Activated CD4-positive, alpha-beta T cell treated with anti-CD3 and anti-CD28 coated beads for 36 hours (primary cell): ENCODE measurements at places on chromosomes 1 and 21.
A peak's percentile ranks its signal among the peaks of the same experiment; 100 is the strongest.

DNA sequence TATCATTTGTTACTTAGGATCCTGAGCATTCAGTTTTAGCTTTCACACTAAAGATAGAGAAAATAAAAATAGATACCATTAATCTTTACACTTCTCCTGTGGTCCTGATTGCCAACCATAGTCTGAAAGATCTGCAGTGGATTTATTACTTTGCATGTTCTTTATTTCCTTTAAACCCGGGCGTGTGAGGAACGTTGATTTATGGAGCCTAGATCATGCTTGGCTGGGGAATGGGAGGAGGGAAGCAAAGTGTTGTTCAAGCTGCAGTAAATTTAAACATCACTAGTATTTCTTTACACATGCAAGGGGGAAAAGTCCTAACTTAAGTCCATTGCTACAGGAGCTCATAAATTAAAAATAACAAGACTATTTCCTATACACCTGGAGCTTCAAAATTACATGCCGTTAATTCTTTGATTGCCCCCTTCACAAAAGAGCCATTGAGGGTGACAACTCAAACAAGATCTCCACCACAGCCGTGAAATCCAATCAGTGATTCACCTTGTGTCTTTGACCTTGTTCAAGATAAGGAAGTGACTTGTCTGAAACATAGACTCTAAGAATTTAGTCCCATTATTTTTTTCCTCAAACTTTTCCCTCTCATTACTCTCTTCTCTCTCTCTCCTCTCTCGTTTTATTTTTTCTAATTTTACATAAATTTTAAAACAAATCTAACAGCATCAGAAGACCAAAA, 282.7 kb downstream of the KIF26B start:
- DNase-seq = no peak

DNA sequence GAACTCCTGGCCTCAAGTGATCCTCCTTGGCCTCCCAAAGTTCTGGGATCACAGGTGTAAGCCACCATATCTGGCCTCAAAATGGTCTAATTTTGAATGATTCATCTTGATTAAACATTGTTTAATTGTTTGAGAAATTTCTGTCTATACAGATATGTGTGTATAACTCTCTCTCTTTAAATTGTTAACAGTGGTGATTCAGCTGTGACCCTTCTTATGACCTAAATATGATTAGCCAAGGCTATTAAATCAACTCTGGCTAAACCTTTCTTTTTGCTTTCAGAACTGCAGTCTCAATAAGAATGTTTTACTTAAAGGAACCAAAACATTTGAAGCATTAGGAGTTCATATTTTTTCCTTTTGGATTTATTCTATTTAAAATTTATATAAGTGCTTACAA, 19.2 kb upstream of the B3GALT5 start:
- no peak for DNase-seq

GRCh38 chr1:184563308-184563707, 176.5 kb downstream of the C1orf21 start:
- no peak for DNase-seq

DNA sequence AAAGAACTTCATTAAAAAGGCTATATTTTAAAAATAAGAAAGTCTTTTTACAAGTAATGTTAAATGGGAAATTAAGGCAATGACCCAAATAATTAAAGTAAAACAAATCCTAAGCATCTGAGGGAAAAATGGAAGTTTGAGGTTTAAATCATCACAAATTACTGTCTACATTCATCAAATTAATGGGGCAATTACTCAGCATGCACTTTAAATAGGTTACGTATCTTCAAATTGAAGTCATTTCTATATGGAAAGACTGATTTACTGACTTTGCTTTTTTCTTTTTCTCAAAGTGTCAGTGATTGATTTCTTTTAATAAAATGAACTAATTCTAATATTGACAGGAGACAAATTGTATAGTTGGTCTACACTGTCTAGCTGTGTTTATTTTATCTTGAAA, 1452.3 kb downstream of the NCAM2 start:
- no peak for DNase-seq

GRCh38 chr1:169495916-169496315, 10.2 kb upstream of the SLC19A2 start:
- no peak for DNase-seq

DNA sequence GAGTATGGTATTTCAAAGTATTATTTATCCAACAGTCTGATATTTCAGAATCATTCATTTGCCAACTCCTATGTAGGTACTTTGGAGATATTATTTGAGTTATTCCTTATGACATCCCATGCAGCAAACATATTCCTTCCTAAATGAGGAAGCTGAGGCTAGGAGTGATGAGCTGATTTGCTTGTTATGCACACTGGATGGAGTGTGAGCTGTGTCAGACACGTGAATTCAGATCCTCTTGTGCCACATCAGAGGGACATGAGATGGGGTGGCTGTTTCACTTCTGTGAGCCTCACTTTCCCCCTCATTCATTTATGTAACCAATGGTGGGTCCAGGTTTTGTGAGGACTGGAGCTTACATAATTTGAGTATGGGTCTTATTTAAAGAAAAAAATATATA, 215.9 kb downstream of the DISC1 start:
- DNase-seq = no peak

DNA sequence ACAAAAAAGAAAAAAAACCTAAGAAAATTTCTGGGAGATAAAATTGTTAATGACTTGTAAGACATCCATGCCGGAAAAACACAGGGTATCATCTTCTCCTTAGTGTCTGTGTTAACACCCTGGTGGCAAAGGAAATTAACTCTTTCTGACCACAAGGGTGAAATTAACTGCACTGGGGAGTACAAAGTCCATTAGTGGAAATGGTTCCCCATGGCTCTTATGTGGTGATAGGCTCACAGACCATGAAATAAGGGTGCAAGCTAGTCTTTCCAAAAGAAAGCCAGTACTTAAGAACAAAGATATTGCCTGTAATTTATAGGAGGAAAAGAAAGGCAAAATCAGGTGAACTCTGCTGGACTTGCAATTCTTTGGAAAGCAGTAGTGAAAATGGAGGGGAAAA, 185.4 kb downstream of the LRRIQ3 start:
- DNase-seq = no peak

- no peak for DNase-seq
Observed at GRCh38 chr1:246069581-246069980, 437.5 kb downstream of the SMYD3 start.

DNA sequence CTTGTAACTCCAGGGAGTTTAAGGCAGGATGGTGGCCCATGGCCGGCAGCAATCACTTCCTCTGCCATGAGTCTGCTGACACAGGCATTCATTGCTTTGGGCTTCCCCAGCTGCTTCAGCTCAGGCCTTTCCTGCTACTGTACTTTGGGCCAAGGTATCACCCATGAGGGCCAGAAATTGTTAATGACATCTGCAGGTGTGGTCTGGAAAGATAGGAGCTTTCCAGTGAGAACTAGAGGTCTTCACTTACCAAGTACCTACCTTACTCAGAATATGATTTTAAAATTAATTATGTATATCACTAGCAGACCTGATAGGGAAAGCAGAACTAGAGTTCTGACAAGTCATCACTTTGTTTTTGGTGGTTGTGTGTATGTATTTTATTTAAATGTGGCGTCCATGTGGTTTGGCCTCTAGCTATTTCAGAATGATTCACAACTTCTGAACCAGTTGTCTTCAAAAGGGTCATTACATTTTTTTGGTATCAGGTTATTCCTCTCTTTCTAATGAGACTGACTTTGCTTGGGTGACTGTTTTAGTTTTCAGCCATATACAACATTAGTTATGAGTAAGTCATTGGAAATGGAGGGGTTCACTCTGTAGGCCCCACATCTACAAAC, 2.7 kb downstream of the RGL1 start:
- no peak for DNase-seq

GRCh38 chr1:159088050-159088449, 11.5 kb upstream of the AIM2 start:
- DNase-seq = no peak

DNA sequence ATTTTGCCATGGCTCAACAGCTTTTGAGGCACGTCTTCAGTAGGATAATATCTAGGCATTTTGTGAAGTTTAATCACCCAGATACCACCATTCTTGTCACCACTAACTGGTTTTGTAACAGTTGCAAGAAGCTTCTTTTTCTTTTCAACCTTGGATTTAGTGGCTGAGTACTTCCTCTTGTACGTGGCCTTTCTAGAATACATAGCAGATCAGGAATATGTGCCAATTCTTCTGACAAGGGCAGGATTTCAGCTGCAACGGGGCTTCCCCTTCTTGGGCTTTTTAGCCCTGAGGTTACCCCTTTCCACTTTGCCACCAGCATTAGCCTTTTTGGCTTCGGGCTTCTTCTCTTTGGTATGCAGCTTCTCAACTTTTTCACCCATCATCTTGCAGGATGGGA, 79.3 kb upstream of the WARS2 start:
- DNase-seq = no peak

- DNase-seq = peak; percentile 79
Observed at GRCh38 chr1:155241069-155241679, 14.1 kb downstream of the ENTREP3 start.

DNA sequence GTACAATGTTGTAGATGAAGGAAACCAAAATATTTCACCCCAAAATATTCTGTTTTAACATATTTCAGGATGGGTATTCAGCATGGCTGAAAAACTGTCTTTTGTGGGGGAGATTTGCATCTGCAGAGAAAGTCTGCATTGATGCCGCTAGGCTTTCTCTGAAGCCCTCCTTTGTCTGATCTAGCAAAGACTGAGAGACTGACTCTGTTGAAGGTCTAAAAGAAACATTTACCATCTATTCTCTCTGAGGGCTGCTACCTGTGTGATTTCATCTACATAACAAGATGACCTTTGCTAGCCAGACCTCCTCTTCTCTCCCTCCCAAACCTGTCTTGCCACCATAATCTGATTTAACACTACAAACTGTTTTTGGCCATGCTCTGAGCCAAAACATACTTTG, 12.4 kb upstream of the MT1HL1 start:
- DNase-seq = no peak

GRCh38 chr21:34970566-34970965, 78.5 kb downstream of the RUNX1 start:
- no peak for DNase-seq

GRCh38 chr21:40563900-40564299, 283.1 kb downstream of the DSCAM start:
- no peak for DNase-seq

DNA sequence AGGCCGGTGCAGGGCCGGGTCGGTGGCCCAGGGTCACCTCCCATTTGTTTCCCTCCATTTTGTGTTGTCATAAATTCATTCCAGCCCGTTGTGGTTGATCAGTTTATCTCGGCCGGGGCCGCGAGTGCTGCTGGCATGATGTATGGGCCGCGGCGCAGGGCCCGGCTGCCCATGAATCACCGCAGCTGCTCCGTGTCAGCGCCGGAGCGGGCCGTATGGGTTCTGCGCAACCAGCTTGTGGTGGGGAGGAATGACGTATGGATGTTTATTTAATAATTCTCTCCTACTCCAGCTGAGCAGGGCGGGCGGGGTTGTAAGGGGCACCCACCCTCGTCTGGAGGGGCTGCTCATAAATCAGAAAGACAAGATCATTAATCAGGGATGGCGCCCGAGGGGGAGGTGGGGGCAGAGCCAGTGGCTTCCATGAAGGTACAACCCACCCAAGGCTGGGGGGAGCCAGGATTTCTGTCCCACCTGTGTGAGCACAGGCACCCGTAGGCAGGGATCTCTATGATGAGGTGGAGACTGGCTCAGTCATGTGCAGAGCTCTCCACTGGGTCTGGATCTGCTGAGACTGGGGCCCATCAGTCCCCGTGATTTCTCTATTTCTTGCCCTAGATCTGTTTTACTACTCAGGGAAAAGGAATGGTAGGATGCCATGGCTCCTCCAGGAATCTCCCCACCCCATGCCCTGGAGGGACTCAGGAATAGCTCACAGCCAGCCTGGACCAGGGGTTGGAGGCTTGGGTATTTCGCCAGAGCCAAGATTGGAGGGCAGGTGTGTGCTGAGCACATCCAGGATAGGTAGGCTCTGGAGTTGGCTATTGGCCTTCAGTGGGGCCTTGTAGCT, 27.8 kb downstream of the TMEM53 start:
- DNase-seq = no peak

DNA sequence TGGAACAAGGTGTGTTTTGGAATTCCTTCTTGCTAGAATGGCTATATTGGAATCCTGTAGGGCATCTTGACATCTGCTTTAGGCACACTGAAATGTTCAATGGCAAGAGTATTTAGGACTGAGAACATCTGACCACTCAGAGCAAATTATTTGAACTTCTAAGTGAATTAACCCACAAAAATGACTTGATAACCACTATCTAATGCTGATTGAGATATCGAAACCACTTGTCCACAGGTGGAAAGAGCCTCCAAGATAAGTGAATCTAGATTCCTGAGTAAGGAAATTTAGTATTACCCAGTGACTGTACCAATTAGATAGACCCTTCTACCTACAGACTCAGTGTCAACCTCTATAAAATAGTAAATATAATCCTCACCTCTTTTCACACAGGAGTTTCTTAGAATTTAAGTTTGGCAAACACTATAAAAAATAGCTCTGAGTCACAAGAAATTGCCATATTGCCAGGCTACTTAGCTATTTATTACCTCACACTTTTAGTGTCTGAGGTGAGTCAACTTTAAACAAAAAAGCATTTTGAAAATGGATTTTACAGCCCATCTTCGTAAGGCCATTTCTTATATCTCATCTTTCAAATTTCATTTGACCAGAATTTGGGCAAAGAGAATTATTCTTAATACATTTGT, 421.8 kb downstream of the PTBP2 start:
- DNase-seq = no peak

DNA sequence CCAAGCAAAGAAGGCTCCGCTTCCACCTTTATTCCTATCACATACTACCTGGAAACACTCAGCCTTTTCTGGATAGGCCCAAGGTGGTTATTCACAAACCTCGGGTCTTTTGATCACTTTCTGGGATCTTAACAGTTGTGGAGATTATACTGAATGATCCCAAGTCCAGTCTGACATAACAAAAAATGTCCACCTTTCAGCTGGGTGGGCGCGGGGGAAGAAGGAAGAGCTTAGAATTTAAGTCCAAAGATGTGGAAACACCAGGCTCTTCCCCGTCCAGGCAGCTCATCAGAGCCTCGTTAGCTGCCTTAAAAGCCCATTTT, 338 bp upstream of the C1orf53 start:
- DNase-seq = no peak

DNA sequence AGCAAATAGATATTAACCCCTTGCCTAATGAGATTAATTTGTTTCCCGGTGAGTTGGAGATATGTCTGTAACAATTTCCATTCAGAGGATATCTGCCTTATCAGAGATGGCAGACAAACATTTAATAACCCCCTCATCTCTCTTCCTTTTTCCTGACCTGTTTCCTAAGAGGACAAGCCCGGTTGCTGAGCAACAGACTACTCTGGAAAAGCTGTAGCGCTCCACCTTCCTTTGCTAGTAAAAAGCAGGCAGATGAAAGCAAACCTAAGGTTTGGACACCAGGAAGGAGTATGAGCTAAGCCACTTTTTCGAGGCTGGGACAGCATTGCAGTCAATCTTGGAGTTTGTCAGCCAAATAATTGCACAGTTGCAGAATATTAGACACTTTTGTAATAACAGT, 82.4 kb downstream of the RGS21 start:
- no peak for DNase-seq
